Colonic mucosa (tissue), 4 donors: ENCODE measurements at places on chromosomes 12 and 14.

DNA sequence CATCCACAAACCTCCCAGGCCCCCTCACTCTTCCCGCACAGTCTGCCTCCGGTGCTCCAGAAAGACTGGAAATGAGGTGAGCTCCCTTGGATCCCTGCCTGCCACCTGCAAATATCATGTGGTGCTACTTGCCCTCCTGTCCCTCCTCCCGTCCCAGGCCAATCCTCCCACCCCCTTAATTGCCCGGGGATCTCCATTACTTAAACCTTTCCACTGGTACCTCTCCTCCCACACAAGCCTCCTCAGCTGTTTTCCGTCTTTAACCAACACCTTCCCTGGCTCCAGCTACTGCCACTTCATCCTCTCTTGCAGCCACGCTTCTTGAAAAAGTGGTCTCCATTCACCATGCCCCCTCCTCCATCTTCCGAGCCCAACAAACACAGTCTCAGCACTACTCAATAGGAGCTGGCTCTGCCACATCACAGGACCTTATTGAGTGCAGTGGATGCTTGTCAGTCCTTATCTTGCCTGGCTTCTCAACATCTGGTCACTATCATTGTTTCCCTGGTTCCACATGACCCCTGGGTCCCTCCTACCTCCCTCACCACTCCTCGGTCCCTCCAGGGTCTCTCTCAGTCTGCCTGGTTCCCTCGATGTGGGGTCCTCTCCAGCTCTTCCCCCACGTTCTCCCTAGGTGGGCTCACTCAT lies 11.5 kb downstream of the FAIM2 start:
- peaks cover 12% of the 10 kb centered on the region for H3K4me1 ChIP-seq
- H3K27ac ChIP-seq, result no peak overlapping the region
- no peaks in the 10 kb centered on the region for H3K27me3 ChIP-seq
- no peak overlapping the region for H3K4me3 ChIP-seq

- no peak overlapping the region for H3K4me3 ChIP-seq
- H3K4me1 ChIP-seq, result no peaks in the 10 kb centered on the region
- H3K27me3 ChIP-seq, result no peaks in the 10 kb centered on the region
- H3K36me3 ChIP-seq, result no peaks in the 10 kb centered on the region
- no peak overlapping the region for H3K27ac ChIP-seq
These were observed 429.4 kb upstream of the LMO3 start for GRCh38 chr12:17035372-17035771.

GRCh38 chr12:64660237-64661018 lies 50.1 kb downstream of the RASSF3 start:
- no peaks in the 10 kb centered on the region for H3K27me3 ChIP-seq
- H3K4me1 ChIP-seq, result peaks cover 12% of the 10 kb centered on the region
- no peak for DNase-seq
- H3K36me3 ChIP-seq, result no peaks in the 10 kb centered on the region

DNA sequence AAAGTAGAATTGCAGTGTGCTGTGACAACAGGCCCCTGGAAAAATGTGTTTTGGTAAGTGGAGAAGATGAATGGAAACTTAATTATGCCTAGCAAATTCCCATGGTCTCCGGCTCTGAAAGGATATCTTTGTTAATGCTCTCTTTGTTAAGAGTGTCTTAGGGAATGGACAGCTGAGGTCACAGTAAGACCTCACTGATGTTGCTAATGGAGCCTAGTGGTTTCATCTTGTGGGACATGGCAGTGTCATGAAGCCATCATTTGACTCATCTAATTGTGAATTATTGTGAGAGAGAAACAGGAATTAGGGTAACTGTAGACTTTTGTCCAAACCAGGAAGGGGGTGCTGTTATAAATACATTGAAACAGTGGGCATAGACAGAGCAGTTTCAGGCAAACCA lies 330.3 kb downstream of the TMTC2 start:
- no peaks in the 10 kb centered on the region for H3K27me3 ChIP-seq
- H3K4me1 ChIP-seq, result no peaks in the 10 kb centered on the region
- no peak overlapping the region for H3K4me3 ChIP-seq
- no peak for DNase-seq
- no peaks in the 10 kb centered on the region for H3K36me3 ChIP-seq
